ENCODE measurements at places on chromosomes 16 and 17.

DNA sequence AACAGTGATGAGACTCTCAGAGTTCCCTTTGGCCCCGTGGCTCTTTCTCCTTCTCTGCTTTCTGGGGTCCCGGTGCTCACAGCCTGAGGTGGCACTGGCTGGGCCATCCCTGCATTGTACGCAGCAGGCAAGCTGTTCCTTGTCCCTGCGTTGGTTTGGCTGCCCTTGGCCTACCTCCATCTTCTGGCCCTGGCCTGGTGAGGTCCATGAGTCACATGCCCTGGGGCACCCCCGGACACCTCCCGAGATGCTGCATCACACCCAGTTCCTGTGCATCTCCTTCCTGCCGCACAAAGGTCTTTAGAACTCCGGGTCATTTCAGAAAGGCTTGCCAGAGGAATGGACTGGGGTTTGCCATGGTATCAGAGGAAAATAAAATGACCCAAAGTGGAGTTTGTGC lies 9.5 kb downstream of the SULT1A2 start:
- no peak for DNase-seq

- DNase-seq, result no peak
These were observed 25.0 kb downstream of the CRISPLD2 start for GRCh38 chr16:84844559-84845495.

DNA sequence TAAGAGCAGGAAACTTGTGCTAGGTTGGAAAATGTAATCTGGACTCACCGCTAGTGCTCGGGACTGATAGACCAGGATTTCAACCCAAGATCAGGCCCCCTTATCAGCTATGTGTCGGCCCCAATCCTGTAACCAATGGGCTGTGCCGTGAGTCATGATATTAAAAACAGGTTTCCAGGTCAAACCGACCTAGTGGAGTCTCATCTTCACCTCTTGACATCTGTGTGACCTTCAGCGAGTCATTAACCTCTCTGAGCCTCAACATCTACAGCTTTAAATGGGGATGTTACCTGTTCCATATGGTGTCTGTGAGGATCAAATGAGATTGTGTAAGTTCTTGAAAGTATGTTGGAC lies 512 bp downstream of the PMM2 start:
- no peak for DNase-seq

DNA sequence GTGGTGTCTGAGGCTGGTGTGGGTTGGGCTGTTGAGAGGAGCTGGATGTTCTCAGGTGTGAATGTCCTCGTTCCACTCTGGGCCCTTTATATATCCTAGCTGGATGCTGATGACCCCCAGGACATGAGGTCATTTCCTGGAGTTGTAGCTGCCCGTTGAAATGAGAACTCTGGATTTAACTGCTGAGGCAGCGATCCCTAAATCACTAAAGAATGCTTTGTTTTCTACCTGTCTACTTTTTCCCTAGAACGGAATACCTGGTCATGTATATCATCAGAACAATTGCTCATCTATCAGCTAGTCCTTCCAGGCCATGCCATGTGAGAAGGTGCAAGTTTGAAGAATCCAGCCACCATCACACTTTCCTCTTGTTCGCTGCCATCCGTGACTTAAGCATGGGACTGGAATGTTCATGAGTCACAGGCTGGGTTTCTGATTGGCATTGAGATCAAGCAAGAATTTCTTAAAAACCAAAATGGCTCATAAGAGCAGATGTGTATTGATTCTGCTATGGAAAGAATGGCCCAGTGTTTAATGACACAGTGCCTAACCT lies at the start of gene KRTAP2-3:
TSS of gene KRTAP2-3 (minus strand) at position 63 of the 553 bp plus-strand sequence. CDS start 64 bp downstream, outside the sequence.
- no peak for DNase-seq

DNA sequence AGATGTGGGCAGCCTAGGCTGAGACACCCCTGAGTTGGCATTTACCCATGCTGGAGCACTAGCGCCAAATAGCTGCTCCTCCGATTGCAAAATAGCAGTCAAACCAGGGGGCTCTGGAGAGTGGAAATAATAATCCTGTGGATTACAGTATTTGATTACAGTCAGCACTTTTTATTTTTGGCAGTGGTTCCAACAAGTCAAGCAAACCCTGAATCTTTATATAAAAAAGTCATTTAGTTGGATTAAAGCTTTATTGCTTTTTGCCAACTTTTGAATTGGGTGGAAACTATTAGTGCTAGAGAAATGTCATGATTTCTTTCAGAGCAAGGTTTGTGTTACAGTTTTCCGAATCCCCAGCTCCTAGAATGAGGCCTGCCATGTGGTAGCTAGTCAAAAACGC lies 99.3 kb upstream of the FAM20A start:
- no peak for DNase-seq

DNA sequence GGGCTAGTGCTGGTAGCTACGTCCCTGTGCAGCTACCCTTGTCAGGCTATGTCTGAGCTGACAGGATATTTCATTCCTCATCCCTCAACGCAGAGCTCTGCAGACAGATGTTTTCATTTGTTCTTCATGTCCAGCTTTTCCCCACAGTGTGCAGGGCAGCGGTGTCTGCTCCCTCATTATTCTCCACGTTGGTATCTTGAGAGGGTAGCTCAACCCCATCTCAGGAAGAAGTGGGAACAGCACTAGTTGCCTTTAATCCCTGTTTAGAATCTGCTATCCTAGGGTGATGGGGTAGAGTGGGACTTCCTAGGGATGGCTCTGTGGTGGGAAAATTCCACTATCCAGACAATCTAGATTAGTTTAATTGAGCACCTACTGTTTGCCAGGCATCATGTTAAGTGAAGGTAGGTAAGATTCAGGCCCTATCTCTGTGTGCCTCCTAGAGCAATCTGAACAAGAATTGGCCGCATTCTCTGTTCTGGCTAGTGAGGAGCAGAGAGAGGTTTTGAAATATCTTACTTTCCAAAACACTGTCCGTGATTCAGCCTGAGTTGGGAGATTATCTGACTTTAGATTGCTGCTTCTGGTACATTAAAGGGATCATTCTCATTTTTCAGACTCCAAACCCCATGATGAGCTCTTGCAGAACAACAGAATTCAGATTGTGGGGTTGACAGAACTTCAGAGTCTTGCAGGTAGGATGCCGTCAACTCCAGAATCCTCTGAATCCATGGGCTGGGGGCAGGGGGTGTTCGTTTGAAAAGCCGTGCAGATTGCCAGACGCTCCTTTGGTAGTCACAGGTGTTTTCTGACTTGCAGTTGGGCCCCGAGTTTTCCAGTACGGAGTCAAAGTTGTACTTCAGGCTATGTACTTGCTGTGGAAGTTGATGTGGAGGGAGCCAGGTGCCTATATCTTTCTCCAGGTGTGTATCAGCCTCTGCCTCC lies 963 bp downstream of the ALG1 start:
- DNase-seq, result no peak

GRCh38 chr16:53372992-53373871 lies 61.0 kb upstream of the RBL2 start:
- peak; percentile 69 for DNase-seq

DNA sequence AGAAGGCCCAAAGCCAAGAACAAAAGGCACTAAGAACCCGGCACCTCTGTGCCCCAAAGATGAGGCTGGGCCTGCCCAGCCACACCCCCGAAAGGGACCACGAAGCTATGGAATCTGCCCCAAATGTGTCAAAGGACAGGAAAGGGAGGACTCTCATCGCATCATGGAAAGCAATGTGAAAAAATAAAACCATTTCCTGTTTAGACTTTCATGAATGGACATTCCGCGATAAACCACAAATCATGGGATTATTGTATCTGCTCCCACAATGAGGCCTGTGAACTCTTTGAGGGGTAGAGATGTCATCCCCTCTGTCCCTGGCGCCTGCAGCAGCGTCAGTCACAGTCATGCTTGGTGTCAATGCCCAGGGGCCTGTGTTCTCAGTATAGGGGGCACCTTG lies 135.0 kb downstream of the COPRS start:
- DNase-seq, result no peak

DNA sequence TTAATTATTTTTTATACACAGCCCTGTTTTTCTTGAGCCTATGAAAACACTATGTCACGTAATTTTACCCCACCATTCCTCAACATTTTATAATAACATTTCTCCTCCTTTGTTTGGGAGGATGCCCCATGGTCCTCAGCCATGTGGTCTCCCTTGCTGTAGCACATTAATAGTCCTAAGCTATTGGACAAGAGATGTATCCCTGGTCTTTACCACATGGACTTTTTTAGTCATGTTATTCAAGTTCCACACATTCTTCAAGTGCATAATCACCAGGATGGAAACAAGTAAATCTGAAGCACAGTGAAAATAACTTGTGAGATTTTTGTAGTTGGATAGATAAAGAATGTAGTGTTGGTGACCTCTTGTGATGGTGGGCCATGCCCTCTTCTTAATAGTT lies 2.0 kb upstream of the KRTAP2-3 start:
- DNase-seq, result no peak

GRCh38 chr16:49733313-49734009 lies 122.5 kb downstream of the ZNF423 start:
- no peak for DNase-seq

DNA sequence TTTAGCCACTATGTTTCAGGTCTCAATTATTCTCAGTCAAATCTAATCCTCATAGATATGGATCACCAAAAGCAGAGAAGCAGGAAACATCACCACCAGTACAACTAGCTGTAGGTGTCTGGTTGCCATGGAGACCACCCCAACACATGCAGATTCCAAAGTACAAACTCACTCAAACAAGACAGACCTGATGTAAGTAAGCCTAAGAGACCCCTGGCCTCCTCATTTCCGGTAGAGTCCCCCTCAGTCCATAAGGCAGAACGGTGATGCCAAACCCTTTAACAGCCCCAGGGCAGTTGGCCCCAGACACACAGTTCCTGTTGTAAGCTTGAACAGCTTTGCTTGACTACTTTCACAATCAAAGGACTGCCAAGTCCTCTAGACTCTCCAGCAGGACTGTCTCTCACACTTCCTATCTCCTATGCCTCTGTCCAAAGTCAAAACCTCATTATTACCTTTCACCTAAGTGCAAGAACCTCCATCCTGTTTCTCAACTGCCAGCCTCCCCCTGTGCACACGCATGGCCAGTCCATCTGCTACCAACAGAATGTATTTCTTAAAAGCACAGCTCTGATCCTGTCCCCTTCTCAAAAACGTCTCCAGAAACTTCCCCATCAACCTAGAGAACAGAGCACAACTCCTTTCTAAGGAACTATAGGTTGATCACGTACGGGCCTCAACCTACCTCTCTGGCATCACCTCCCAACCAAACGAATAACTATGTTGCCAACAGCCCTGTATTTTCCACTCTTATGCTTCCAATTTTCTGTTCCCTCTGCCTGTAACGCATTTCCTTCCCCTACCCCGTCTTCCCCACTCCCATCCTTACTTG lies 23.9 kb downstream of the SLC39A11 start:
- no peak for DNase-seq

- no peak for DNase-seq
These were observed 15.1 kb upstream of the GLG1 start for GRCh38 chr16:74622005-74622404.

DNA sequence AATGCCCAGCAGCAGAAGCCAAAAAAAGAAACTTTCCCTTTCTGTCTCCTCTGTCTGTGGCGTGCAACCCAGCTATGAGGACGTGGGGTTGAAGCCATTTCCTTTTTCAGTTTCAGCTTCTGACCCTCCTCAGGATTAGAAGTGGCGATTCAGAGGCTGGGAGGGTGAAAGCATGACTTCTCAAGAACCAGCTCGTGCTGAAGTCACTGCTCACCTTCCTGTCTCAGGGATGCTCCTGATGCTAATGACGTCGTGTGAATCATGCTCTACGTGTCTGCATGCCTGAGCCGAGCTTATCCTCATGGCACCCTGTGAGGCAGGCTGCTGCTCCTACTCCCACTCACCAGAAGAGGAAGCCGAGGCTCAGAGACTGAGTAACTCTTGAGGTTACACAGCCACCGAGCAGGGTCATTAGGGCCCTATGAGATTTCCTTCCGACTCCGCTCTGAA lies 5.7 kb upstream of the LPO start:
- DNase-seq, result no peak

GRCh38 chr17:77313831-77314230 lies 173.1 kb downstream of the SEC14L1 start:
- DNase-seq, result no peak

- DNase-seq, result no peak
These were observed 393.5 kb downstream of the UTP18 start for GRCh38 chr17:51653878-51654277.

DNA sequence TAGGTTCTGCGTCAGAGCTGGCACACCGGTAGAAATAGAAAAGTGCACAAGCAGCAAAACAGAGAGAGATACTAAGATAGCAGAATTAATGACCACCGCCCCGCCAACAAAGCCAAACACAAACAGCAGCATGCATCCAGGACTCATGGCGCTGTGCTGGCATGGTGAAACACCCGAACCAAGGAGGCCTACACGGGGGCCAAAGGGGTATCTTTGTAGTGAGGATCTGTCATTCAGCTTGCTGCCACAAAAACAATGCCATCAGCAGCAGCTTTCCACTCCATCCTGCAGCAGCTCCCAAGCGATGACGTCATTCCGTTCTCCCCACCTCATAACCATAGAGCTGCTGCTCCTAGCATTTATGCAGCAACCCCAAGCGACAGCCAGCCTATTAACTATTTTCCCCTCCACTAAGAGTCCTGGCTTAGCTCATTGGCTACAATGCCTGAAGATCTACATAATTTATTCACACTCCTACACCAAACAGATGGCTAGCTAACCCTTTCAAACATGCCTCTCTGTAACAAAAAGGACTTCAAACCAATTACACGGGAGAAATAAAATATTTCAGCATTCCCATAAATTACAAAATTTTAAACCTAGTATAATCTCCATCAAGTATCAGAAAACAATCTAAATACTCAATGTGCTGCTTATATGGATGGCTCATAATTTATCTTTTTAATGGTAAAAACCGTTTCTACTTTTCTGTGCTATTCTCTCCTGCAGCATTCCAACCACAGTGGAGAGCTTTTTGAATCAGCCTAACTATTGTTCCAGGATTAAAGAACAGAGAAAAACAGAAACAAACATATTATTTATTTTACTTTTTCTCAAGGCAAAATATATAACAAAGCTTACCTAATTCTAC lies 73.9 kb downstream of the SPAG9 start:
- DNase-seq, result peak; percentile 88

DNA sequence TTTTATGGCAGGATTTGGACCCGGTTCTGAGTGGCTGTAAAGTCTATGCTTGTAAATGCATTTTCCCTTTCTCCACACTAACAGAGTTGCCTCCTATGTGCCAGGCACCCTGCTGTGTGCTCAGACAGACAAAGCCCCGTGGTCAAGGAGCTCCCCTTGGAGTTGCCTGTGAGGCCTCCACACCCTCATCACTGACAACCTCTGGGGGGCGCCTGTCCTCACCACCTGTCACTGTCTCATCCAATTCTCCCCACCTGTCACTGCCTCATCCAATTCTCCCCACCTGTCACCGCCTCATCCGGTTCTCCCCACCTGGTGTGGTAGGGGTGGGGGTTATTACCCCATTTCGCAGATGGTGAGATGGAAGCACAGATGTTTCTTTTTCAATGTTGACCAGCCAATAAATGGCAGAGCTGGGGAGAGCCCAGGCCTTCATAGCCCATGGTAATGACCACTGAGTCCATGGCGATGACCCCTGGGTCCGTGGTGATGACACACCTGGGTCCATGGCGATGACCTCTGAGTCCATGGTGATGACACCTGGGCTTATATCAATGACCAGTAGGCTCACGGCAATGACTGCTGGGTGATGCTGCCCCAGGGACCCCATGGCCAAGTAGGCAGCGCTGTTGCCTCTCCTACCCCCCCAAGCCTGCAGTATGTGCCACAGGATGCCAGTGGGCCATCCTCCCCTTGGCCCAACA lies 150.1 kb downstream of the IRF8 start:
- DNase-seq, result no peak

GRCh38 chr17:51189162-51189561 lies 23.0 kb downstream of the NME2 start:
- no peak for DNase-seq

GRCh38 chr17:59172436-59173004 lies 17.0 kb downstream of the PRR11 start:
- DNase-seq, result no peak

GRCh38 chr16:10314811-10315210 lies 71.0 kb upstream of the ATF7IP2 start:
- no peak for DNase-seq
